ENCODE measurements at places on chromosomes 13 and 19.

GRCh38 chr13:87887459-87888123 lies 216.4 kb downstream of the SLITRK5 start:
- DNase-seq: no peak

DNA sequence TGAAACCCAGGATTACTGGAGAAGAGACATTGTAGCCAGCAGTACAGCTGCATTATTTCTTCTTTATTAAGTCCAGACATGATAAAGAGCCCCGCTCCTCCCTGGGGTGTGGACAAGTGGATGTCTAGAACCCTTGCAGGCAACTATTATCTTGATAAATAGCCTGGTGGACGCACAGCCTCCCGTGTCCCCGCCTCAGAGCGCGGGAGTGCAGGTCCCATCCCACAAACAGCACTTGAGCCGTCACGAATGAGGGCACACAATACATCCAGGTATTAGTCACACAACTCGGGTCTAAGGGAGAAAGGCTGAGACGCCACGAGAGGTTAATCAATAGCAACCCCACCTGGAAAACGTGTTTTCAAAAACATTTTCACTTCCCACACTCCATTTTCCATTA lies 213.2 kb upstream of the SOX1 start:
- DNase-seq: peak; percentile 77

- no peak for DNase-seq
Observed at GRCh38 chr19:53540091-53540490, 2.1 kb downstream of the ZNF331 start.

GRCh38 chr19:40717880-40718773 lies 1.2 kb downstream of the ITPKC start:
- no peak for DNase-seq

DNA sequence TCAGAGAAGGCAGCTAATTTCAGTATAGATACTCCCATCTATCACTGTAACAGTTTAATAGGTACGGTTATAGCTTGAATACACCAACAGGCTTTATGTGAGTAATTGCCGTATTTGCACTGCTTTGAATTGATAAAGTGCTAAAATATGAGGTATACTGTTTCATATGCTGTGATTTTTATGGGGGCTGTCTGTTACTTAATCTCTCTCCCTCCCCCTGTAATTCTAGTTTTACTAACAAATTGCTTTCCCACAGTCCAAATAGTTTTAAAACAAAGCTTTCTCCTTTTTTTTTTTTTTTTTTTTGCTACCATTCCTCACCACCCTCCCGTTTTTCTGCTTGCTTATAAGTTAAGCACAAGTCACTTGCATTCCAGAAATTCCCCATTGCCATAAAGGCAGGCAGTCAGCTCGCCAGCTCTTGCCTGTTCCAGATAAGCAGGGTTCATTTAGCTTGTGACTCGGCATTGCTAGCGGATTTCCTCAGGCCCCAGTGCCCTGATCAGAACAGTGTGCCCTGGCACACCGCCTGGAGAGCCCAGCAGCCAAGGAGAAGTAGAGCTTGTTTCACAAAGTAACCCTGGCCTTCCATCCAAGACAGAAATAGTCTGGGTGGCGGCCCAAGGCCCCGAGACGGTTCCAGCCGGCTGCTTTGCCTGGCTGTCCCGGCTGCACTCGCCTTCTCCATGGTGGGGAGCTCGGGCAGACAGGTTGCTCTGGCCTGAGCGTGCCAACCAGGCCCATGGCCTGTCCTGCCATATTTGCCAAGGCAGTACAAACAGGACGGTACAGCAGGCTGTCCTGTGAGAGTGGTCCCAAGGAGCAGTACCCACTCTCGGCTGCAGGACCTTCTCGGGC lies 43.5 kb upstream of the NPAS1 start:
- no peak for DNase-seq

- DNase-seq: no peak
Observed at GRCh38 chr19:43784241-43784980, 3.6 kb upstream of the KCNN4 start.
